ENCODE measurements at places on chromosomes 4 and X.

- no peak for DNase-seq
Observed at GRCh38 chr4:104909376-104909775, 237.3 kb upstream of the TET2 start.

- no peak for DNase-seq
Observed at GRCh38 chrX:65630771-65631170, 36.7 kb upstream of the MSN start.

- DNase-seq = no peak
Observed at GRCh38 chr4:17339376-17339775, 172.5 kb downstream of the QDPR start.

DNA sequence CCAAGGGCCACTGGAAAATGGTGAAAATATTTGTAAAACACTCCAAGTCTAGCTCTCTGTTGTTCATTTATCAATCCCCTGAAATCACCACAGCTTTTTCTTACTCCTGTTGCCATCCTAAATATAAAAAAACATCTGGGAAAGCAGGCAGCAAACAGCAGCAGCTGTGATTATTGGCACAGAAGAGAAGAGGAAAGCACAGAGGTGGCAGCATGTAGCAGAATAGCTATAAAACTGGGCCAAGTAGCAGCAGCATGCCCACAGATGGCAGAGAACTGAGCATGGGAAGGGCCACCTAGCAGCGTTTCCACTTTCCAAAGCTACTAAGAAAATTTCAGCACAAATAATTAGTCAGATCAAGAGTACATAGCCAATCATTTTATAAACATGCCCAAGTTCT, 307.2 kb downstream of the SLC7A11 start:
- DNase-seq = no peak

GRCh38 chr4:99205153-99205979, 13.7 kb downstream of the ADH6 start:
- no peak for DNase-seq

DNA sequence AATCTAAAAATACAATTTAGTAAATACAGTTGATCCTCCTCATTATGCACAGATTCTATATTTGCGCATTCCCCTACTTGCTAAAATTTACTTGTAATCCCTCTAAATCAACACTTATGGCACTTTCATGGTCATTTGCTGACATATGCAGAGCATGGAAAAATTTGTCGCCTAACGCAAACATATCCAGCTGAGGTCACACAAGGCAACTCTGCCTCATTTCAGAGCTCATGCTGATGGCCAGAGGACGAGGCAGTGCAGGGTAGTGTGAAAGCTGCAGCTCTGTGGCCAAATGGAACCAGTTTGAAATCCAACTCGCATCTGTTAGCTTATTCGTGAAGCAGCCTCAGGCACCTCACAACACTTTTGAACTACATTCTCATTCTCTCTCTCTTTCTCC, 39.7 kb upstream of the KLHL2 start:
- no peak for DNase-seq

DNA sequence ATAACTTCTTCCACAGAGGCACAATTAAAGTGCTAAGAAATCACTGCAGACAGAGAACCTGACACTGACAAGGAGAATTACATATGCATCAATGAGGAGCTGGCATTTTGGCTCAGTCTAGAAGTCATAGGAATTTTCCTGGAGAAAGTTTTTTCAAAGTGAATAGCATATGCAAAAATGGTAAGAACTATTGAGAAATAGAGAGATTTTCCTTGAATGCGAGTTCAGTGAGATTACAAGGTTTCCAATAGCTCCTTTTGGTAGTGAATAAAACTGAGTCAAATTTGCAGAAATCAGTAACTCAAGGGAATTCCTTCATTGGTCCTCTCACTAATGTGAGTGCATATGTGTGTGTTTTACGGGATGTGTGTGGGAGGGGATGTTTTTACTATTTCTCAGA, 557.5 kb downstream of the PPARGC1A start:
- DNase-seq = no peak

GRCh38 chrX:107603429-107604159, 24.7 kb upstream of the PRPS1 start:
- DNase-seq = no peak

DNA sequence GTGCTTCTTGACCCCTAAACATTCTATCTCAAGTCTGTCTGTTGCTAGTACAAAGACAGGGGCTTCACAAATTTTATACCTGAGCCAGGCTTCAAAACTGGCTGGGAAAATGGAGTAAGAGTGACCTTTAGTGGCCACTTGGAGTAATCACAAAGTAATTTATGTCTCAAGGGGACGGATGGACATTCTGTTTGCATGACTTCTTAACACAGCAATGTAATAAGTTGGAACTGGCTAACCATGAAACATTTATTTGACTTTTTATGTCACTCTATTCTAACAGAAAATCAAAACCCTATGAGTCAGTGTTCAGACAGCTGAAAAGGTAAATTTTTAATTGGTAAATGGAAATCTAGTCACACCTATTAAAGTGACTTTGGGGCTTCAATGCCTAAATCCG, 600.6 kb downstream of the ANKRD50 start:
- DNase-seq = no peak

All from stimulated activated naive CD8-positive, alpha-beta T cell treated with anti-CD3 and anti-CD28 coated beads, Interleukin-15, Interleukin-2, amounts not matched to agents 100 U/mL and 50 U/mL, for 24 hours (primary cell).